ENCODE measurements at places on chromosomes 1 and 21.

DNA sequence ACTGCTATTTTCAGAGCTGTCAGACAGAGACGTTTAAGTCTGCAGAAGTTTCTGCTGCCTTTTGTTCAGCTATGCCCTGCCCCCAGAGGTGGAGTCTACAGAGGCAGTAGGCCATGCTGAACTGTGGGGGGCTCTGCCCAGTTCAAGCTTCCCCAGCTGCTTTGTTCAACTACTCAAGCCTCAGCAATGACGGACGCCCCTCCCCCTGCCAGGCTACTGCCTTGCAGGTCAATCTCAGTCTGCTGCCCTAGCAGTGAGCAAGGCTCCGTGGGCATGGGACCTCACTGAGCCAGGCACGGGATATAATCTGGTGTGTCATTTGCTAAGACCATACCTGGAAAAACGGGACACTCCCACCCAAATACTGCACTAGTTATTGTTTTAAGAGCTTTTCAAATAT is 219.7 kb downstream of the BRINP3 start:
- no peak for DNase-seq

DNA sequence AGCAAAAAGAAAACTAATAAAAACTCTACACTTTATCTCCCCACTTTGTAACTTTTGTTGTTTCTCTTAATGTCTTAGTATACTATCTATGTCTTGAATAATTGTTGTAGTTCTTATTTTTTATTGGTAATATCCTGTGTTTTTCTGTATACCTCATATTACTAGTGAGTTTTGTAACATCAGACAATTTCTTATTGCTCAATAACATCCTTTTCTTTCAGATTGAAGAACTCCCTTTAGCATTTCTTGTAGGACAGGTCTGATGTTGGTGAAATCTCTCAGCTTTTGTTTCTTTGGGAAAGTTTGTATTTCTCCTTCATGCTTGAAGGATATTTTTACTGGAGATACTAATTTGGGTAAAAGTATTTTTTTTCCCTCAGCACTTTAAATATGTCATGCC is 79.8 kb upstream of the LRRC8B start:
- DNase-seq = no peak

GRCh38 chr1:201507360-201507675 is 395 bp upstream of the CSRP1 start:
- DNase-seq = no peak

DNA sequence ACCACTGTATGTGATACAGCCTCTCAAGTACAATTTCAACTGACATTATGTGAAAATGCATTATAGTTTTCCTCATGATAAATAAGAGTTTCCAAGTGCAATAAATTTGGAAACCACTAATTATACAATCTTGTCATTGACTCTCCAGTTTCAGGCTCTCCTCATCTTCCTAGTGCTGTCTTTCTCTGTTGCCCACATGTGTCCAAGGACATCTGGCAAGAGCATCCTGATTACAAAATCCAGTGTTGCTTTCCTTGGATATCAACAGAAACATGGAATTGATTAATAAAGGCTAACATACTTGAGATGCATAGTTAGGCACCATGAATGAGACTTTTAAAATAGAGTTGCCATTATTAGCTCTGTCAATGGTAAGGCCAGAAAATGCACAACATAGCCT is 15.6 kb upstream of the MAP10 start:
- no peak for DNase-seq

- no peak for DNase-seq
Measured at GRCh38 chr1:5720936-5721335, 271.3 kb downstream of the NPHP4 start.

GRCh38 chr1:233491953-233492620 is 121.8 kb upstream of the KCNK1 start:
- no peak for DNase-seq

DNA sequence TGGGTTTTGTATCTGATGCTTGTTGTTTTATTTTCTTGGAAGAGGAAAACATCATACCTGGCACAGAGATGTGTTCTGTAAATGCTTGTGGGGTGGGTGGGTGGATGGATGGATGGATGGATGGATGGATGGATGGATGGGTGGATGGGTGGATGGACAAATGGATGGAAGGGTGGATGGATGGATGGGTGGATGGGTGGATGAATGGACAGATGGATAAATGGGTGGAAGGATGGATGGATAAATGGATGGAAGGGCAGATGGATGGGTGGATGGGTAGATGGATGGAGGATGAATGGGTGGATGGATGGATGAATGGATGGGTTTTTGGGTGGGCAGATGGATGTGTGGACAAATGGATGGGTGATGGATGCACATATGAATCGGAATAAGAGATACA is 111.5 kb downstream of the PDE9A start:
- DNase-seq = no peak

DNA sequence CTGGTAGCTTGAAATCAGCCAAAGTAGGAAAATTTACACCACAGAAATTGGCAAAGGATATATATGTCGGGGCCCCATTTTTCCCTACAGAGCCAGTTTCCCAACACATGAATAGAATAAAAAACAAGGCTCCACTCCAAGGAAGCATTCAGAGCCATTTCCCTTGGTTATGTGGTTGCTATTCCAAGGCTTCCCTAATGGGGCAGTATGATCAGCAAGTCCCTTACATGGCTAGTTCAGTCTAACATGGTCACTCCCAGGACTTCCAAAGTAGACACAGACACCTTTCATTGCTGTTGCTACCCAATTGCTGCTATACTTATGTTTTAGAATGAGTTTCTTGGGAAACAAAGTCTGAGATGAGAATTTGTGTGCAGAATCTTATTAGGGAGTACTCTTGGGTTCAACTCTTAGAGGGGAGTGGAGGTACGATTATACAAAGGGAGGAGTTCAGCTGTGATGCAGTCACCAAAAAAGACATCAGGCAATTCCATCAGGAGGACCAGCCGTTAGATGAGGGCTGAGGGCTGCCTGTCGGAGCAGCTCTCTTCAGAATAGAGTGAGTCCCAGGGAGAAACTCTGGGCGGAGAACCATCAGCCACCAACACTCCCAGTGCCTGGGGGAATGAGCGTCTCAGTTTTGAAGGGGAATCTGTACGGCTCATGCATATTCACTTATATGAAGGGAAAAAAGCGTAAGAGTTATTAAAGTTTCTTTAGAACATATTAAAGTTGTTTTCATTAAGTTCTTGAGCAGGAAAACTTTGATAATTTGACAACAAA is 92.9 kb downstream of the C21orf91 start:
- DNase-seq = no peak

DNA sequence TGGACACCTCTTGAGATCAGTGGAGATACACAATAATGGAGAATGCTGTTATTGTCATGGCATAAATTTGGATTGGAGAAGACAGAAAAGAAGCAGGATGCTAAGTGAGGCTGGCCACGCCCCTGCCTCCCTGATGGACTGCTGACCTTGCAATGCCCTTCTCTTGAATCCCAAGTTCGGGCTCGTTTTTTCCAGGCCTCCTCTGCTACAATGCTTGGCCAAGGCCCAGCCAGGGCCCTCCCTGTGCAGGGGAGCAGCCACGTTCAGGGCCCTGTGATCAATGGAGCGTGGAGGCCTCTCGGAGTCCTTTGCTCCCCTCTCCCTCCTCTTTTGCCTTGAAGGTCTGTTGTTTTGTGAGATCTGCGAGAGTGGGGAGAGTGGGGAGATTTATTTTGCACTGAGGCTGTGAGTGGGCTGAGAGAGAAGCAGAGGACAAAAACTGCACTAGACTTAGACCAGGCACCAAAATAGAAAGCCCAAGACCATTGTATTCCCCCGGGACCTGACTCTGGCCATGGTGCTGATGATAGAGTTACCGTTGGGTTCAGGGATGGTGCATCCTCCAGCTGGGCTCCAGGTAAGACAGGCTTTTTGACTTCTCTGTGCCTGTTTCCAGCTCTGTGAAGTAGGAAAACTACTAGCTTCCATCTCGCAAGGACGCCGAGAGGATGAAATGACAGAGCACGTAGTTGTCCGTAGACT is 268.6 kb downstream of the KAZN start:
- no peak for DNase-seq

DNA sequence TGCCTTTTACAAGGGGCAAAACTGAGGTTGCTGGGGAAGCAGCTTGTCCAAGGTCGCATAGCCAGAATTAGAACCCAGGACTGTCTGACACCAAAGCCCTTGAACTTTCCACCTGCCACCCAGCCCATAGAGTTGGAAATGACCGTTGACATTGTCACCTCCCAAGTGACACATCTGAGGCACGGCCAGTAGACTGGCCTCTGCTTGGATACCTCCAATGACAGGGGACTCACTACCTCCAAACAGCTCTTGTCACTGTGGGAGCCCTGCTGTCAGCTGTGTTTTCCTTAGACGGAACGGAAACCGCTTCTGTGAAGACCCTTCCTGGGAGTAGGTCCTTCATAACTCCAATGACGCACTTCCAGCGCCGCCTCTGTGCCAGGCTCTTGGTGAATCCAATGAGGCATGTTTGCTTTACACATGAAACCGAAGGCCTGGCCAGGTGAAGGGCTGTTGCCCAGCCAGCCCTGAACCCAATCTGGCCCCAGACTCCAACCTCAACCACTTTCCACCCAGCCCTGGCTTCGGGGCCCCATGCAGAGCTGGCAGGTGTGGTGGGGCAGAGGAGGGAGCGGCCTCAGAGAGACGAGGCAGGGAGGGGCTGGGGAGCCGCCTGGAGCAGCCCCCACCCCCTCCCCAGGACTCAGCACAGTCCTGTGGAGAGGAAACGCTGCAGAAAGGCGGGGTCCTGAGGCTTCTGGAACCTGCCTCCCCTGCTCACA is 109.2 kb upstream of the IFFO2 start:
- no peak for DNase-seq

- DNase-seq = no peak
Measured at GRCh38 chr1:227613526-227613925, 50.2 kb downstream of the ZNF678 start.

DNA sequence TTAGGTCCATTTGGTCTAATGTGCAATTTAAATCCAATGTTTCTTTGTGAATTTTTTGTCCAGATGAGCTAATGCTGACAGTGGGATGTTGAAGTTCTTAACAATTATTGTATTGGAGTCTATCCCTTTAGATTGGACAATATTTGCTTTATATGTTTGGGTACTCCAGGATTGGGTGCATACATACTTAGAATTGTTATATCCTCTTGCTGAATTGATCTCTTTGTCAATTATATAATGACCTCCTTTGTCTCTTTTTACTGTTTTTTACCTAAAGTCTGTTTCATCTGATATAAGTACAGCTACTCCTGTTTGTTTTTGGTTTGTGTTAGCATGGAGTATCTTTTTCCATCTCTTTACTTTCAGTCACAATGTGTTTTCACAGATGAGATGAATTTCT is 22.2 kb downstream of the CD55 start:
- DNase-seq = no peak

- no peak for DNase-seq
Measured at GRCh38 chr21:41727784-41728763, 38.8 kb downstream of the RIPK4 start.

GRCh38 chr1:17136145-17136544 is 16.9 kb upstream of the PADI2 start:
- DNase-seq = no peak

- DNase-seq = peak; percentile 12
Measured at GRCh38 chr21:41045534-41046268, 122.3 kb upstream of the BACE2 start.

DNA sequence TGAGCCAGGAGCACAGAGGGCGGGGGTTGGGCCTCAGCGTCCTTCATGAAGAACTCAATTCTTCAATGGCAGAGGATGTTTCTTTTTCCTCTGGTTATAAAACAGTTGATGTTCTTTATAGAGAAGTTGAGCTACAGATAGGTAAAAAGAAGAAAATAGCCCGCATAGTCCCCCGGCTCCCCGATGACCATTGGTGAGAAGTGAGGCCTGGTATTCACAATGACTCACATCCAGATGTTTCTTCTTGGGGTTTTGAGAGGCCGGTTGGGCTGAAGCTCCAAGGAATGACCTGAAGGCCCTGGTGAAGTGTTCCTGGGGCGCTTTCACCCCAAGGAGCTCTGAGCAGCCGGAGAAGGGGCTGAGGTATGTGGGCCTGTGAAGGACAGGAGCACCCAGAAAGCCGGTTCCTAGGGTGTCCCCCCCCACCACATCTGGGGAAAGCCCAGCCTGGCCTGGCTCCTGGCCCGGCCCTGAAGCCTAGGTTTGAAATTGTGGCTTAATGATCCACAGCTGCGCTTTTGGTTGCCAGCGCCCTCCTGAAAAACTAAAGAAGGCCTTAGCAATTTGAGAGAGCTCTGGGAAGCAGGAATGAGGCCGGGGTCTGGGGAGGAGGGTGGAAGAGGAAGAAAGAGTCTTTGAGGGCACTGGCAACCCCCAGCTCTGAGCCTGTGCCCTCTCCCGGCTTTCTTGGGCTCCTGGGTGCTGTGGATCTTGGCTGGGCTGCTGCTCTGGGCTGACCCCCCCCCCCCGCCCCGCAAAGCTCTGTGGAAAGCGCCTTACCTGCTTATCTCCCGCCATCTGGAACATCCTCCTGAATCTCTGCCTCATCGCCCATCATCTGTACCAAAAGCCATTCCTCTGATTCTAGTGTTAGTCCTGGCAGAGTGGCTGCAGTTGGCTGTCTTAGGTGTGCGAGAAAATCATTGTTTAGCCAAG is 444.7 kb downstream of the CAMTA1 start:
- DNase-seq = no peak

- DNase-seq = no peak
Measured at GRCh38 chr1:77671836-77672235, 10.6 kb downstream of the ZZZ3 start.

DNA sequence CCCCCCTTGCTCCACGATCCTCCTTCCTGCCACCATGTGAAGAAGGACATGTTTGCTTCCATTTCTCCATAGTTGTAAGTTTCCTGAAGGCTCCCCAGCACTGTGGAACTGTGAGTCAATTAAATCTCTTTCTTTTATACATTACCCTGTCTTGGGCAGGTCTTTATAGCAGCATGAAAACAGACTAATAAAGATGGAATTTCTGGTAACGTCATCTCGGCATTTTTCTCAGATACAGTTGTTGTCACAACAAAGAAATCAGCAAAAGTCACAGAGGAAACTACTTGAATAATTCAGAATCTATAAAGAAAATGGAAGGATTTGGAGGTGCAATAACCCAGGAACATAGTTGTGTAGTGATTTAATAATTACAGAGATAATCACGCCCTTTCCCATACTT is 4.4 kb downstream of the APCS start:
- no peak for DNase-seq

GRCh38 chr1:221620437-221621384 is 121.2 kb downstream of the DUSP10 start:
- DNase-seq = peak; percentile 11

GRCh38 chr1:219580009-219580676 is 32.8 kb downstream of the ZC3H11B start:
- no peak for DNase-seq

GRCh38 chr1:104132382-104132973 is 382.8 kb downstream of the AMY1C start:
- DNase-seq = peak; percentile 8

- no peak for DNase-seq
Measured at GRCh38 chr1:36093929-36094328, 5.2 kb downstream of the ADPRS start.

Data from Calu3 (cell line).